NCI-H1417 treated with DMSO at 0.1 percent for 48 hours (cell line): ENCODE measurements at places on chromosomes 12 and 14.

DNA sequence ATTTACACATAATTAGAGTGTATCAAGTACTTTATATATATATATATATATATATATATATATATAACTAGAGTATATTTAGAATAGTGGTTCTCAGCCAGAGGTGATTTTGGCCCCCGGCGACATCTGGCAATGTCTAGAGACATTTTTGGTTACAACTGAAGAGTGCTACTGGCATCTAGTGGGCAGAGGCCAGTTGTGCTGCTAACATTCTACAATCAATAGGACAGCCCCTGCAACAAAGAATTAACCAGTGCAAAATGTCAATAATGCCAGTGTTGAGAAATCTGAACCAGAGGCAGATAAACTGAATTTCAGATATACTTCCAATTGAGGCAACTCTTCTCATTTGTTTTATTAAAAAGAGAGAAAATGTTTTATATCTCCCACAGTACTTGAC is 8.9 kb downstream of the GTF2A1 start:
- DNase-seq: no peak

DNA sequence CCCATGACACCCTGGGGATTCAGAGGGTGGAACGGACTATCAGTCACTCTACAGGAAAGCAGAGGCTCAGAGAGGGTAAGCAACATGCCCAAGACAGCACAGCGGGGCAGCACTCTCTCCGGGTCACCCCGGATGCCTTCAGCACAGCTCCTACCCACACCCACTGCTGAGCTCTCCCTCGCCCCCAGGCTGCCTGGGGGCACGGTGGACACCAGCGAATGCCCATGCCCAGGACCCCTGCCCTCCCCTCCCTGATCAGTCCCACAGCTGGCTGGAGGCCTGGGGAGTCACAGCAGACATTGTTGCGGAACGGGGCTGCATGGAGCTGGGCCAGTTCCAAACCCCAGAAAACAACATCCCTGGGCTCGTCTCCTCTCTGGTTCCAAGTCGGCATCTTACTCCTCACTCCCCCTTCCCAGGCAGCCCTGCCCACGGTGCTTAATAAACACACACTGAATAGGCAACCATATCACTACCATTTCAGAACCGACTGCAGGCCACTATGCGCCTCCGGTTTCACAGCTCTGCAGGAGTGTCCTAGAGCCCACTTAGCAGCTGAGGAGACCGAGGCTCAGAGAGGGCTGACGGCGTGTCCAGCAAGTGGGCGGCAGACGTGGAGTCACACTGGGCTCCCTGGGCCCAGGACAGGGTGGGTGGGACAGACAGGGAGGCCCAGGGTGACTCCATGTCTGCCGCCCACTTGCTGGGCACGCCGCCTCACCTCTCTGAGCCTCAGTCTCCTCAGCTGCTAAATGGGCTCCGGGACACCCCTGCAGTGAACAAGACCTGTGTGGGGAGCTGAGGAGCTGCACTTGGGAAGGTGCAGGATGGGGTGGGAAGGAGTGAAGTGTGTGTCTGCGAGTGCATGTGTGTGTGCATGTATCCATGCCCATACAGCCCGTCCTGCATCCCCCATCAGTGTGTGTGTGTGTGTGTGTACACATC is 27.0 kb downstream of the CCDC85C start:
- DNase-seq: no peak

DNA sequence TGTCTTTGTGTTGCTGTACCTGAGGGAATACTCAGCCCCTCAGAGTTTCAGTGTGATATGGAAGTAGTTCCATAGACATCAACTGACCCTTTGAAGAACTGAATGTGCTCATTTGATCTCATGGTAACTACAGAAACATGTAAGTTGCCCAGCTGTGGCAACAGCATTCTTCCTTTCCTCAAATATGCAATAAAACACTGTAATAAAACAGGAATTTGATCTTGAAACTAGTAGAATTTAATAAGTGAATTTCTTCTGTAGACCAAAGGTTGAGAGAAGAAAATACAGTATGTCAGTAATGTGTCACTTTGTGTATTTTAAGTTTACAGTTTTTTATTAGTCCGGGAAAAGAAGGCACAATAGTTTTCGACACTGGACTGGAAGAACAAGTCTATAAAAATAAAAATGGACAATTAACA is 31.9 kb downstream of the KCTD10 start:
- no peak for DNase-seq

- DNase-seq: no peak
These were observed 3.3 kb upstream of the ATG101 start for GRCh38 chr12:52066346-52067080.

- no peak for DNase-seq
These were observed at the start of gene PDE6H for GRCh38 chr12:14972816-14973215. TSS of gene PDE6H (plus strand) at chr12:14973042. CDS start at chr12:14978013, 4,971 bp downstream.

- DNase-seq: no peak
These were observed 1.0 kb downstream of the PGF start for GRCh38 chr14:74954232-74954946.

DNA sequence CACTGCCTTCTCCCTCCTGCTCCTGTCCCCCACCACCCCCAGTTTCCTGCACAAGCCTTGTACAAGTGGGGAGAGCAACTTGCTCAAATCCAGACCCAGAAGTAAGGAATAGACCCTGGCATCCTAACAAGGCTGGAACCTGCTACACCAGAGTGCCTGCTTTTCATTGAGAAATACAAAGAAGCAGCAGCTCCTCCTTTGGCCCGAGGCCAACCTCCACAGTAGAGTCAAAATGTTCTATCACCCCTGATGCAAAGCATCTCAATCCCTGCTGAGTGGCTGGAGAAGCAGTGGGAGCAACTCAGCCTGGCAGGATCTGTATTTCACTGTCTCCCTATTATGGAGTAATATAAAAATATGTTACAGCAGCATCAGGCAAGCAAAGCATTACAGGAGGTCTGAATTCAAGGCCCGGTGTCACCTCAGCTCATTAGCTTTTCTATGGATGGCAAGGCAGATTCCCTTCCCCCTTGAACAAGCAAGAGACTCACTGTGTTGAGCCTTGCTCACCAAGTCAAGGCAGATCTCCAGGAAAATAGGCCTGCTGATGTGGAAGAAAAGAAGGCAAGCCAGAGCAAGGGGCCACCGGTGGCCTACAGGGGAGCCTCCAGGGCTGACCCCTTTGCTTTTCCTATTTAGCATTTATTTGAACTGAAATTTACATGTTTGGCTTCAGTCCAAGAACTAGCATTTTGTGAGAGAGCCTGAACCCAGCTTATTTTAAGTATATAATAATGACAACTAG is 186.3 kb upstream of the EGLN3 start:
- DNase-seq: no peak

- no peak for DNase-seq
These were observed 61.2 kb upstream of the DYNC1H1 start for GRCh38 chr14:101903111-101903561.

GRCh38 chr12:64723630-64724029 is 35.6 kb downstream of the GNS start:
- no peak for DNase-seq

- no peak for DNase-seq
These were observed 30.3 kb downstream of the FAIM2 start for GRCh38 chr12:49873361-49873934.

- DNase-seq: no peak
These were observed 9.9 kb downstream of the UBC start for GRCh38 chr12:124904306-124905098.

DNA sequence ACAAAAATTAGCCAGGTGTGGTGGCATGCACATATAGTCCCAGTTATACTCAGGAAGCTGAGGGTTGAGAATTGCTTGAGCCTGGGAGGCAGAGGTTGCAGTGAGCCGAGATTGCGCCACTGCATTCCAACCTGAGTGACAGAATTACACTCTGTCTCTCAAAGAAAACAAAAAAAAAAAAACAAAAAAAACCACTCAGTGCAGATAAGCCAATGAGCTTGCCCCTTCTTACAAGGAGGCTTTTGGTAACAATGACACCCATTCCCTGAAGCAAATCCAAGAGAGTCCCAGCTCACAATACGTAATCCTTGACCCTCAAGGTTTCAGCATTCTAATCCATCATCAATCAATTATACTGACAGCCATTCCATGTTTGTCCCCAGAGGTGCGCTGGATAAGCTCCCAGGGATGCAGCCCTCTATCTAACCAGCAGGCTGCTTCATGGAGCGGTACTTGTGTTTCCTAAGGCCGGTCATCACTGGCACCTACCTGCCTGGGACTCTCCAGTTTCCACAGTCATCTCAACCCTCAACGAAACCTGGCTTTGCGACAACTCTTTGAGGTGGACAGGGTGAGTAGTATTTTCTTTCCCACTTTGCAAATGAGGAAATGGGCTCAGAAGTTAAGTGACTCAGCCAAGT is 12.4 kb downstream of the GCN1 start:
- no peak for DNase-seq

- no peak for DNase-seq
These were observed 1.9 kb downstream of the RESF1 start for GRCh38 chr12:31961137-31961536.

GRCh38 chr12:94663702-94664101 is 13.3 kb upstream of the TMCC3 start:
- DNase-seq: no peak

- DNase-seq: no peak
These were observed 17.3 kb downstream of the KCNK10 start for GRCh38 chr14:88305528-88306322.

GRCh38 chr12:113248842-113249435 is 27.7 kb downstream of the TPCN1 start:
- no peak for DNase-seq

- DNase-seq: no peak
These were observed 268.7 kb downstream of the AKAP6 start for GRCh38 chr14:32597771-32598170.

DNA sequence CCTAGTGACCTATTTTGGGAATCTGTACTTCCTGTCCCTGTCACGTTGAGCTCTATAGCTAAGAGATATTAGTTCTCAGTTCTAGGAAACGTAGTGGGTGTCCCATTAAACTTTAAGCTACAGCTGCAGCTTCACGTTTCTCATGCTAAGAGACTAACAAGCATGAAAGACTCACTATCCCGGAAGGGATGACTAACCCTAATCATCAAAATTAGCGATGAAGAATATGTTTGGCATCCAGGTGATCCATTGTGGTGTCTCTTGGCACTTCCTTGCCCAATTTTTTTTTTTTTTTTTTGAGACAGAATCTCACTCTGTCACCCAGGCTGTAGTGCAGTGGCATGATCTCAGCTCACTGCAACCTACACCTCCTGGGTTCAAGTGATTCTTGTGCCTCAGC is 11.0 kb upstream of the LALBA start:
- no peak for DNase-seq

DNA sequence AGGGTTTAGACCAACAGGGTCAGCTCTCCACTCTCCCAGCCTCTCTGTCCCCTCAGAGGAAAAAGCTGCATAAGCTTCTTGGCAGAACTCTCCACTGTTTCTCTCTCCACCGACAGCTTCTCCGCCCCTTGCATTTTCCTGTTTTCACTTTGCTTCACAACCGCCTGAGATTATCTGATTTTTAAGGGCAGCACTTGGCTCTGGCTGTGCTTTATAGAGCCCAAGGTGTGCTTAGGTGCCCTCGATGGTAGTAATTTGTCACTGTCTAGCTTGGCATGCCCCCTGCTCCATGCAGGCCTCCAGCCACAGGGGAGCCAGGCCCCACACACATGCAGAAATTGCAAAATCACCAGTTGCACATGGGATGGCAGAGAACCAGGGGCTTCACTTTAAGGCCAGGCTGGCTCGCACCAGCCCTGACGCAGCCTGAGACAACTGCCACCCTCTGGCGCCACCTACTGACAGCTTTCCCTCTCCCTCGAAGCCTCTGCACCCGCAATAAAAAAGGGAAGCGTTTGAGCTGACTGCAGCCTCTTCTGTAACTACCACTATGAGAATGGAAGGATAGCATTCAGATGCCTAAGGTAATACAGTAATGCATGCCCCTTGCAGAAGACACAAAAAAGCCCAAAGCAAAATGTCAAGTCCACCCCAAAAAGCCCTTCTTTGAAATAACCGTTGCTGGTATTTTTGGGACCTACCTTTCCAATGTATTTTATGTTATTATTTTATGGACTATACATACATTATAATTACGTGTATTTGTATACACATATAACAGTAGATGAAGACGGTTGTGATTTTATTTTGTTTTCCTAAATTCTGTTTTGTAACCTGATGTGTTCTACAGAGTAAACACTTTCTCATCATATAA is 32.0 kb upstream of the RIMBP2 start:
- DNase-seq: peak; percentile 50

DNA sequence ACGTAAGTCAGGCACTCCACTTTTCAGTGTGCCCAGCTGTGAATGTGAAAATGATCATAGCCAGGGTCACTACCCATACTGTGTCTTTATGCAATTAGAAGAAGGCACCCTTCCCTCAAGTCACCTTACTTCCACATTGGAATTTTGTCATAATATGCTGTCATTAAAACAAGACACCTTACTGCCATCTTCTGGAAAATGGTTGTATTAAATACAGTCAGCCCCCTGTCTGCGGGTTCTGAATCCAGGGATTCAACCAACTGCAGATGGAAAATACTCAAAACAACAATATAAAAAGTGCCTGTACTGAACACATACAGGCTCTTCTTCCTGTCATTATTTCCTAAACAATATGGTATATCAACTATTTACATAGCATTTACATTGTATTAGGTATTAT is 70.2 kb upstream of the TBX5 start:
- DNase-seq: no peak

GRCh38 chr14:54219261-54220070 is 177.3 kb upstream of the CDKN3 start:
- DNase-seq: no peak

- peak; percentile 75 for DNase-seq
These were observed 33.6 kb upstream of the CRY1 start for GRCh38 chr12:107126796-107127481.

GRCh38 chr12:94671917-94672316 is 21.6 kb upstream of the TMCC3 start:
- no peak for DNase-seq

DNA sequence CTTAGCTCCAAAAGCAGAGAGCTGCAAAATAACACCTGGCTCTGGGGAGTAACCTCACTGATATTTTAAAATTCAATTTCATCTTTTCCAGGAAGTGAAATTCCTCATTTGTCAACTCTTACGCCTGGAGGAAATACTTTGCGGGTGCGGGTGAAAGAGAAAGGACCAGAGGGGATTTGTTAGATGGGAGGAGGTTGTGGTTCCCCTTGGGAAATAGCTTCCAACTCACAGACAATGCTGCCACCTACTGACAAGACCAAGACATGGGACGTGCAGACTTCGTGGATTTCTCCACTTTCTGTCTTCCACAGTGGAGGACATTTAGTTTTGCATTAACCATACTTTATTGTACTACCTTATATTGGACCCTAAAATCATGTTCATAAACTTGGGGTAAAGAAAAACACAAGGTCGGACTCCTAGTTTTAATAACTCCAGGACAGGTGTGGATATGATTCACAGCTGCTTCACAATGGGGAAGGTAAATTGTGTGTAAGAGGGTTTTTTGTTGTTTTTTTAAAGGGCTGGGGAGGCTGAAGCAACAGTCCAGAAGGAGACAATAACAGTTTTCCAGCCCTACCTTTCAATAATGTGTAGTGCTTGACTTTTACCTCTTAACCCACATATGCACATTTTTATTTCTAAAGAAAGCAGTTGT is 10.8 kb downstream of the FBXL14 start:
- peak; percentile 79 for DNase-seq
